ENCODE measurements at places on chromosomes 12 and 14.

- peak; percentile 62 for DNase-seq
Observed at GRCh38 chr12:61385771-61386170, 874.4 kb upstream of the USP15 start.

DNA sequence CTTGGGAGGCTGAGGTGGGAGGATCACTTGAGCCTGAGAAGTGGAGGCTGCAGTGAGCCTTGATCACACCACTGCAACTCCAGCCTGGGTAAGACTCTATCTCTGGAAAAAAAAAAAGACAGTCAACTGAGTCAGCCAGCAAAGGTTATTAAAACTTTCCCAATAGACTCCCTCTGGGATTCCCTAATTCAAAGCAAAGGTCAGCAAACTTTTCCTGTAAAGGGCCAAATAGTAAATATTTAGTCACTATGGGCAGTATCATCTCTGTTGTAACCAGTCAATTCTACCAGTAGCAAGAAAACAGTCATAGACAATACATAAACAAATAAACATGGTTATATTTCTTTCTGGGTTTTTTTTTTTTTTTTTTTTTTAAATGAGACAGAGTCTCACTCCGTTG, 122.5 kb downstream of the IPO8 start:
- no peak for DNase-seq

DNA sequence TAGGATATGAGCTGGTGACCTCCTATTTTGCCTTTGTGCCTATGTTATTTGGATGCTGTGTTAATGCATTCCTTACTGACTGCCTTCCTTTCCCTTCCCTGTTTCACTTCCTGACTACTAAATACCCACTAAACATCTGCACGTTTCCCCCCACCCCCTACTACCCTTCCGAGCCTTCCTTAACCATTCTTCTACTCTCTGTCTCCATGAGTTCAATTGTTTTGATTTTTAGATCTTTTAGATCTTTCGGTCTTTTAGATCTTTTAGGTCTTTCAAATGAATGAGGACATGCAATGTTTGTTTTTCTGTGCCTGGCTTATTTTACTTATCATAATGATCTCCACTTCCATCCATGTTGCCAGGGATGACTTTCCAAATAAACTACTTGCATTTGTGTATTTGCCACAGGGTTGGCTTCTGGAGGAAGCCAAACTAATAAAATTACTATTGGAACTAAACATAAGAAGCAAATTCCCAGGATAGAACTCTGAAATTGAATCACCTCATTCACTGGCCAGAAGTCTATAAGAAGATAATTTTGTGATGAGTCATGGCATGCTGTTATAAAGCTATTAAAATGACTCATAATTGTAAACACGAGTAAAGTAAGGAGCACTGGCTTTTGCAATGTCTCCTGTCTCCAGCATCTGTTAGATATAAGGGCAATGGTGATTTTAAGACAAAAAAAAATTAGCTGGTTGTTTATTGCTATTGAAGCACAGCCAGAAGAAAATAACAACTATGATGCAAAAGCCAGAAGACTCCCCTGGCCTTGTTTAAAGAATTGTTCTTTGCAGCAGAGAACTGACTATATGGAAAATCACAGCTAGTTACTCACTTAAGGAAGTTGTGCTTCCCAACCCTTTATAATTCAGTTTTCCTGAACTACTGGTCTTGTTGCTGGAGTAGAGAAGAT, 586.3 kb downstream of the LRFN5 start:
- peak; percentile 89 for DNase-seq

DNA sequence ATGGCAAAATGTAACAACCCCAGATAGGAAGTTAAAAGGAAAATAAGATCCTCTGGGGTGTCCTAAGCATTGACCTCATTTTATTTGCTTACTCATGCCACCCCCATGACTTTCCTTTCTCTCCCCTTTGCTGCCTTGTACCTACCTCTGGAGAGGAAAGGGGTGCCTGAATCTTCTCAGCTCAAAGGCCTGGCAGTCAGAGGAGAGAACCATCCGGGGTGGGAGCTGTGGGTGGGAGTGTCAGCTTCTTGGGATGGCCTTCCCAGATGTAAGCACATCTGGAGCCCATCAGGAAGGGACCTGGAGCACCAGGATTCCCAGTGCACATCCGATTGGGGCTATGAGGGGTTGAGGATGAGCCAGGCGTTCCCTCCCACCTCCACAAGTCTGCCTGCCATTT, 5.2 kb upstream of the ITGA5 start:
- DNase-seq, result no peak

- DNase-seq, result no peak
Observed at GRCh38 chr12:76777765-76778216, 13.9 kb downstream of the ZDHHC17 start.
